ENCODE measurements at places on chromosomes 1 and 21.

GRCh38 chr1:21509351-21510112 is at the start of gene ALPL:
TSS of gene ALPL (plus strand) at chr1:21509423. CDS start at chr1:21554082, 44,659 bp downstream.
- DNase-seq = no peak

- peak; percentile 71 for DNase-seq
Measured at GRCh38 chr1:204162494-204163074, 3.6 kb downstream of the REN start.

GRCh38 chr1:227729881-227730629 is 5.0 kb downstream of the JMJD4 start:
- DNase-seq = peak; percentile 6

DNA sequence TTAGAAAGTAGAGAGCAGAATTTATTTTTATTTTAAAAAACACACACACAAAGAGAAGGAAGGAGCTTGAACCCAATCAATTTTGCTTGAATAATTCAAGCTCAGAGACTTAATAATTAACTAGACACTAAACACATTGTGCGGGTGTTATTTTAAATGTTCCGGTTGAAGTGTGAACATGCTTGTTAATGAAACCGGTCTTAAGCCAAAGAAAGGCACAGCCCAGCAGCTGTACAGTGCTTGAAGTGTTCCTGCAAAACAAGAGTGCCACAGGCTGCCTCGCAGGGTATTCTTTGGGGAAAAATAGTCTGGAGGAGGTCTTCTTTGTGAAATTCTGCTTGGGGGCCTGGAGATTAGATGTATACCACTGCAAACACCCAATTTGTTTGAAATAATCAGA is 2.2 kb upstream of the CDC42BPA start:
- peak; percentile 60 for DNase-seq

- DNase-seq = no peak
Measured at GRCh38 chr1:1910033-1910465, 5.0 kb upstream of the CALML6 start.

- no peak for DNase-seq
Measured at GRCh38 chr1:153506831-153507413, 28.9 kb downstream of the S100A6 start.

DNA sequence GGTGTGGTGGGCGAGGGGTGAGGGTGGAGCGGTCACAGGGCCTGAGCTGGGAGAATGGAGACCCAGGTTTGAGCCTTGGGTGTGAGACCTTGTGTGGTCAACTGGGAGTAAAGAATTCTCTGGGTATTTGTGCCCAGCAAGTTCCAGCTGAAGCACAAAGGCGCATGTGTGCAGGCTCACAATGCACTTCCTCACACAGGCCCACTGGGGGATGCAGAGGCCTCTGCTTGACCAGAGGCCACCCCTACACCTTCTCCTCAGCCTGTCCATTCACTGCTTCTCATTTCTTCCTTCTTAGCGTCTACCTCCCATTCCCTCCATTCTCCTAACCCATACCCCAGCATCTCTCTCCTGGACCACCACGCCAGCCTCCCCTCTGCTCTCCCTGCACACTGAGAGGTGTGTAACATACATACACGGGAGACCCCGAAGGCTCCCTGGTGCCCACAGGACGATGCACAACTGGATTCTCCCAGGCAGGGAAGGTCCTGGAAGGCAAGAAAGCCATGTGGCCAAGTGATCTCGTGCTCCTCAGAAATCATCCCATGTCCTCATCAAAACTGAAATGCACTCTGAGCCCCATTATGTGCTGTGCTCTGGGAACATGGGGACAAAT is 12.3 kb upstream of the TTC39A start:
- DNase-seq = no peak

- no peak for DNase-seq
Measured at GRCh38 chr1:115189814-115190539, 100.7 kb upstream of the TSPAN2 start.

GRCh38 chr1:41878911-41879310 is 39.8 kb downstream of the HIVEP3 start:
- DNase-seq = no peak

- DNase-seq = no peak
Measured at GRCh38 chr1:2921970-2922686, 99.1 kb upstream of the ACTRT2 start.

All from DMS79 treated with DMSO at 0.1 percent for 48 hours (cell line).